ENCODE measurements at places on chromosomes 12 and 14. TPM values are rescaled to one million over a fixed set of nuclear protein-coding genes. Genes with fewer than 3 reads are reported as not detected.

GRCh38 chr14:101118233-101118632 lies 214.7 kb upstream of the RTL1 start:
- H3K27ac ChIP-seq: no peak overlapping the region
- no peak for DNase-seq
- H3K4me3 ChIP-seq: no peak overlapping the region
- H3K4me1 ChIP-seq: no peaks in the 10 kb centered on the region
- peaks cover 36% of the 10 kb centered on the region for H3K27me3 ChIP-seq

DNA sequence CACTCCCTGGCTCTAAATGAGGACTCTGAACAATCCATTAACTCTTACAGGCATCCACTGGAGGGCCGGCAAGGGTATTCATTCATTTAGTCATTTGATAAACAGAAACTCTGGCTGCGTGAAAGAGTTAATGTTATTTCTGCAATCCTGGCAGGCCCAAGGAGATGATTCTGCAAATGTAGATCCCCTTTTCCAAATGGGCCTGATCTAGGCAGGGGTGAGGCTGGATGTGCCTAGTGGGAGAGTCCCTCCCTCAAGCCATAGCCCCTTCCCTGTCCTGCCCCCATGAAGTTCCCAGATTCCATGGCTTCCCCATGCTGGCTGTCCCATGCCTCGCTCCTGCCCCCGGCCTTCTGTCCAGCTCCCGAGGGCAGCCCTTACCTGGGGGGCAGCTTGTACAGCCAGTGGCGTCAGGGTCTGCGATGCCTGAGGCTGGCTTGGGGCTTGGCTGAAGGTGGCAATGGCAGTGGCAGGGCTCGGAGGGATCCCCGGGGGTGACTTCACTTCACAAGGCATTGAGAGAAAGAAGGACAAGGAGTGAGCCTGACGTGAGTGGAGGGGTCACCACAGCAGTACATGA lies 18.4 kb downstream of the POU6F1 start:
- no peaks in the 10 kb centered on the region for H3K27me3 ChIP-seq
- H3K36me3 ChIP-seq: no peaks in the 10 kb centered on the region
- H3K27ac ChIP-seq: no peak overlapping the region
- no peak for DNase-seq
- no peak overlapping the region for H3K4me3 ChIP-seq

GRCh38 chr12:71685914-71686657 lies at the start of gene TMEM19:
Gene TMEM19, plus strand, starts transcription at chr12:71686082. Its CDS starts 599 bp downstream, at chr12:71686681.
- no peaks in the 10 kb centered on the region for H3K27me3 ChIP-seq
- peak within 1 kb of the TSS; percentile 89 for H3K4me3 ChIP-seq
- DNase-seq: peak; percentile 79

Gene DLGAP5
- 32.9 TPM for total RNA-seq

DNA sequence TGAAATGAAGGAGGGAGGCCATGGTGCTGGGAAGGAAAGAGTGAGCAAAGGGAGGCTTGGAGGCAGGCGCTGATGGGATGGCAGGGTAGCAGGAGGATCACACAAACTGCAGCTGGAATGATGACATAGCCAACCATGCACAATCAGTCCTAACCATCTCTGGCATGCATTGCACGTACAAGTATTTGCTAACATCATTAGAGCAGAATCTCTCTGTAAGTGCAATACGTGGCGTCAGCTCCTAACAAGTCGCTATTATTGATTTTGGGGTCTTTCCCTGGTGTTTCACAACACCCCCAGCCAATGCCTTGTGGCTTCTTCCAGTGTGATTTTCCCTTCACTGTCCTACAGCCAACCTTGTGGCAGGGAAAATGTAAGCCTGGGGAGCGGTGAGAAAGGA lies 18.5 kb downstream of the BDKRB1 start:
- peak overlapping the region; percentile 31 for H3K27ac ChIP-seq
- DNase-seq: no peak
- no peaks in the 10 kb centered on the region for H3K36me3 ChIP-seq
- H3K4me1 ChIP-seq: peaks cover 10% of the 10 kb centered on the region

Gene C14orf180
- not detected for total RNA-seq

Gene SLC15A5
- total RNA-seq: not detected

DNA sequence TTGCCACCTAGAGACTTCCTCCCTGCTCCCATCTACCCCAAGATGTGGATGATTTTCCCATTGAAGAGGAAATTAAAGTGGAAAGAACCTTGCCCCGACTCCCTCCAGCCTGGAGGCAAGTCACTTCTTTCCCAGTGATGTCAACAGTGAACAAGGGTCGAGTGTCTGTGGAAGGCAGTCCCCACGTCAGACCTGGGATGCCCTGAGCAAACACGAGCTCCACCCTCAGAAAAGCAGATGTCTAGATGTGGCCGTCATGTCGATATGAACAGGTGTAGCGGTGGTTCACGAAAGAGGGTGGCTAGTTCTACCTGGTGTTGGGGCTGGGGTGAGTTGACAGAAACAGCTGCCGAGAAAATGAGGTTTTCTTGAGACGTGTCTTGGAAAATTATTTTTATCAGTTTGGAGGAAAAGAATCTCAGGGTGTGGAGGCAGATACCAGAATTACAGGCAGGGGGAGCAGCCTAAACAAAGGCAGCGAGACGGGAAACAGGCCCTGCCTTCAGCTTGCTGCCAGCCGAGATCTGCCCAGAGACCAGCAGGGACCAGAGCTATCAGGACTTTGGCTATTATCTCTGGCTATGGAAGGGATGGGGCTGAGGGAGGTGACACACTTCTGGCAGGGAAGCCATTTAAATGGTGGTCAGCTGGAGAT lies 25.9 kb downstream of the SYNDIG1L start:
- H3K36me3 ChIP-seq: no peaks in the 10 kb centered on the region
- H3K4me3 ChIP-seq: no peak overlapping the region
- peaks cover 3% of the 10 kb centered on the region for H3K4me1 ChIP-seq
- DNase-seq: no peak
- no peak overlapping the region for H3K27ac ChIP-seq

GRCh38 chr14:39109893-39110715 lies 4.0 kb upstream of the GEMIN2 start:
- H3K27ac ChIP-seq: no peak overlapping the region
- H3K27me3 ChIP-seq: no peaks in the 10 kb centered on the region
- H3K36me3 ChIP-seq: no peaks in the 10 kb centered on the region
- peaks cover 10% of the 10 kb centered on the region for H3K4me1 ChIP-seq

- no peaks in the 10 kb centered on the region for H3K27me3 ChIP-seq
- H3K27ac ChIP-seq: no peak overlapping the region
These were observed 209.8 kb upstream of the FLRT2 start for GRCh38 chr14:85319998-85320630.

Gene JAG2
- total RNA-seq: 3.8 TPM

DNA sequence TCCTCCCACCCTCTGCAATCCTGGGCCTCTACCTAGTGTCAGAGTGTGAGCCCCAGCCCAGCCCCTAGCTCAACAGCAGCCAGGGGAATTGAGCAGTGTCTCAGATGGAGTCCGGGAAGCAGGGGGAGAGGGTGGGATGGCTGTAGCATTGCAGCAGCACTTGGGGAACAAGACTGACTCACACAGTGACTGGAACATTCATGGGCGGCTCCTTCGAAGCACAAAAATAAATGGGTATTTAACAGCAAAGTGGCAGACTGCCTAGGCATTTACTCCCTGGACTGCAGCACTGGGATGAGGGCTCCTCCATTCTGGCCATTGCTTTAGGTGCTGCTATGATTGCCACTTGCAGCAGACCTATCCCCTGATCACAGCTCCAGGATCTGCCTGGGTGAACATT lies 46.0 kb upstream of the STK38L start:
- H3K36me3 ChIP-seq: no peaks in the 10 kb centered on the region
- no peak for DNase-seq
- no peaks in the 10 kb centered on the region for H3K27me3 ChIP-seq
- peaks cover 3% of the 10 kb centered on the region for H3K4me1 ChIP-seq
- H3K27ac ChIP-seq: no peak overlapping the region

DNA sequence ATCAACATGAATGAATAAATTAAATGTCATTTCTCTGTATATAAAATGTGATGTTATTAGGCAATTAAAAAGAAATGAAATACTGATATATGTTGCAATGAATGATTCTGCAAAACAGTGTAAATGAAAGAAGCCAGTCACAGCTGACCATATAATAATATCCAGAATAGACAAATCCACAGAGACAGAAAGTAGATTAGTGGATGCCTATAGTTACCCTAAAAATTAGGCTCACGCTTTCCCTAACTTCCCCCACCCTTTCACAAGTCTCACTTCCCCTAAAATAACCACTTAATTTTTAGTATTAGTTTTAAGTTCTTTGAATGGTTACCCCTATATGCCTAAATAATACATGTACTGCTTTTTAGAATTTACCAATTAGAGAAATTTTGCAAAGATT lies 348.9 kb upstream of the FAR2 start:
- no peaks in the 10 kb centered on the region for H3K36me3 ChIP-seq
- no peaks in the 10 kb centered on the region for H3K4me1 ChIP-seq
- no peaks in the 10 kb centered on the region for H3K27me3 ChIP-seq
- no peak overlapping the region for H3K4me3 ChIP-seq
- DNase-seq: no peak
- H3K27ac ChIP-seq: no peak overlapping the region
